Stimulated activated CD8-positive, alpha-beta memory T cell treated with anti-CD3 and anti-CD28 coated beads, Interleukin-7, amount 100 ng/mL, for 1 hour (primary cell): ENCODE measurements at places on chromosomes 13 and 19.

- DNase-seq = no peak
Measured at GRCh38 chr13:111184458-111185401, 69.6 kb downstream of the ARHGEF7 start.

DNA sequence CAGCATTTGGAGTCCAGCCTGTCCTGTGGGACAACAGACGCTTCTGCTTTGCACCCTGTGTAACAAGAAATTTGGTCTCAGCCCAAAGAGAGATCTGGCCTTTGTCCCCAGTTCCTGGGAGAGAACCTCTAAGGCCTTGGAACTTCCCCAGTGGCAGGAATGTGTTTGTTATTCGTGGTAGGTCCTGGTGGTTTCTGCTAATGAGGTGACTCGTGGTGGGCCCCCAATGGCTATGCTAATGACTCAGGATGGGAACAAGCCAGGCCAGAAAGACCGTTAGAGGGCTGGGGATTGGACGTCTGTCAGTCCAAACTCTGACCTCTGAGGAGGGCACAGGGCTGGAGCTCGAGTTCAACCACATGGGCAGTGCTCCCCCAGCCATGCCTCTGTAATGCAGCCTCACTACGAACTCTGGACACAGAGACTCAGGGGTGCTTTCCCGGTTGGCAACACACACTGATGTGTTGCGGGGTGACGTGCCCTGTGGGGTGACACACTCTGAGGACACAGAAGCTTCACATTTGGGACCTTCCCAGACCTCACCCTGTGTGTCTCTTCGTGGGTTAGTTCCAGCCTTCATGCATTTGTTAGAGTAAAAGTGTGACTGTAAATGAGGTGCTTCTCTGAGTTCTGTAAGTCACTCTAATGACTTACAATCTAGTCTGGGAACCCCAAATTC, 38.9 kb downstream of the TEX29 start:
- DNase-seq = no peak

GRCh38 chr19:7781157-7781556, 18.1 kb downstream of the CLEC4M start:
- DNase-seq = no peak

- DNase-seq = no peak
Measured at GRCh38 chr19:46601318-46602224, at the start of gene CALM3. Gene CALM3, plus strand, starts transcription at chr19:46601330. Its CDS starts 105 bp downstream, at chr19:46601435.

GRCh38 chr19:12670159-12670928, 3.7 kb downstream of the WDR83 start:
- no peak for DNase-seq

DNA sequence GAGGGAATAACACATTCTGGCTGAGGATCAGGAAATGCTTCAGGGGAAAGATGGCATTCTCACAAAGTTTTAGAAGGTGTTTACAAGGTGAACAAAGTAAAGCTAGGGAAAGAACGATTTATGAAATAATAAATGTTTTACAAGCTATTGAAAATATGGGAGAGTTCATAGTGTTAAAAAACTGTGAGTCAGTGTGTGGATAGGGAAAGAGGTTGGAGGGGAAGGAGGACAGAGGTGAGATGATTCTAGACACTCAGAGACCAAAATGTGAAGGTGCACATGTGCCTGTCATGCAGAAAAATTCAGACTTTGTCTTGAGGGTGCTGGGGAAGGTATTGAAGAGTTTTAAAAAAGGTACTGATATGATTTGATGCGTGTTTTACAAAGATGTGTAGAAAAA, 476.1 kb downstream of the TDRD3 start:
- DNase-seq = no peak

DNA sequence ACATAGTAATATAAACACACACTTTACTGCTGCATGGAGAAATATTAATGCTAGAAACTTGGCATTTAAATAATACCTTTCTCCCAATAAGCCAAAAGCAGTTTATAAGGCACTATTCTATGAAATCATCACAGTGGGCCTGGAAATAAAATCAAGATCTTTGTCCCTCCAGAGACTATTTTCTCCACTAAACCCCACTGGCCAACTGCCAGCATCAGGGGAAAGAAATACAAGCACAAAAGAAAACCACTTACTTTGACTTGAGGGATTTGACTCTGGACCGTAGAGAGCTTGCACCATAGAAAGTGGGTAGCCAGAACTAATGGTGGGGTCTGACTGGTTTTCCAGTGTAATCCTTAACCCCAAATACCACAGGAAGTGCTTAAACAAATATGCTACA, 71.9 kb downstream of the DCLK1 start:
- DNase-seq = no peak

DNA sequence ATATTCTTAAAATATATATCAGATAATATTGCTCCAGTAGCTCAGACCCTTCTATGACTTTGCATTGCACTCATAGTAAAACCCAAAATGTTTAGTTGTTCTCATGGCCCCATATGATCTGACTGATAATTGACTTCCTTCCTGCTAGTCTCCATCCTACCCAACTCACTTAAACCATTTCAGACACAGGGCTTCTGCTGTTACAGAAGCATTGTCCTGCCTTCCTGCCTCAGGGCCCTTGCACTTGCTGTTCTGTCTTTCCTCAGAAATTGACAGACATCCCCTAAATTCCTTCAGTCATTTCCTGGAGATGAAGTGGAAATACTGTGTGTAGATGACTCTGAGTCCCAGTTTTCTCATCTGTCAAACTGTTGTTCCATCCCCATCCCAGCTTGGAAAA, 19.7 kb downstream of the FBXL12 start:
- DNase-seq = no peak
